ENCODE measurements at places on chromosomes 13 and 19. TPM values are rescaled to one million over a fixed set of nuclear protein-coding genes. Genes with fewer than 3 reads are reported as not detected.

The PCDH17 gene
- total RNA-seq, result 0.04 TPM

The CPB2 gene
- 0.13 TPM for total RNA-seq

The HIPK4 gene
- 0.09 TPM for total RNA-seq

The SGTA gene
- 110 TPM for total RNA-seq

The LIPE gene
- 0.27 TPM for total RNA-seq

The SIGLEC9 gene
- not detected for total RNA-seq

The CCDC70 gene
- not detected for total RNA-seq

- peaks cover 13% of the 10 kb centered on the region for H3K27me3 ChIP-seq
- H3K4me3 ChIP-seq, result no peak overlapping the region
- H3K27ac ChIP-seq, result no peak overlapping the region
- H3K4me1 ChIP-seq, result no peaks in the 10 kb centered on the region
- H3K36me3 ChIP-seq, result no peaks in the 10 kb centered on the region
- DNase-seq, result no peak
Observed at GRCh38 chr19:30712431-30713337, 340.5 kb downstream of the ZNF536 start.

GRCh38 chr19:54952591-54953344 is 5.4 kb upstream of the NLRP7 start:
- H3K36me3 ChIP-seq, result no peaks in the 10 kb centered on the region
- H3K4me3 ChIP-seq, result no peak overlapping the region
- peaks cover 8% of the 10 kb centered on the region for H3K4me1 ChIP-seq
- DNase-seq, result no peak

DNA sequence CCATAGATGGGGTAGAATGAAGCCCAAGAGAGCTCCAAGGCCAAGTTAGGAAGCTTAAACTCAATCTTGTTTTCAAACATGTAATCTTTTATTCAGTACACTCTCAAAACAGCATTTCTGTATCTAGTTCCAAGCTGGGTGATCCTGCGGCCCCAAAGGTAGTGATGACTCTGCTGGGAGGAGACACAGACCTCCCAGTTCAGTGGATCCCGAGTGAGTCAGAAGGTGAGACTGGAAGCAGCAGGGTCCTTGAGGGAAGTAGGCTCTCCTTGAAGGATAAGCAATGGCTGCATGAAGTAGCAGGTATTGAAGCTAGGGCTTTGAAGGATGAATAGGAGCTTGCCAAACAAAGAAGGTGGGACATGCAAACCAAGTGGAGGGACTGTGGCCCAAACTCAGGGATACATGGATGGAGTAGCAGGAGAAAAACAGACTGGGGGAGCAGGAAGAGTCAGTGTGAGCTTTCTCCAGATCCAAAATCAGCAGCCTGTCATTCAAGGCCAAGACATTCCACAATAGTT is 9.6 kb downstream of the TINCR start:
- DNase-seq, result no peak
- peaks cover 39% of the 10 kb centered on the region for H3K27me3 ChIP-seq
- H3K36me3 ChIP-seq, result no peaks in the 10 kb centered on the region
- H3K27ac ChIP-seq, result no peak overlapping the region
- H3K4me1 ChIP-seq, result no peaks in the 10 kb centered on the region
- H3K4me3 ChIP-seq, result no peak overlapping the region

DNA sequence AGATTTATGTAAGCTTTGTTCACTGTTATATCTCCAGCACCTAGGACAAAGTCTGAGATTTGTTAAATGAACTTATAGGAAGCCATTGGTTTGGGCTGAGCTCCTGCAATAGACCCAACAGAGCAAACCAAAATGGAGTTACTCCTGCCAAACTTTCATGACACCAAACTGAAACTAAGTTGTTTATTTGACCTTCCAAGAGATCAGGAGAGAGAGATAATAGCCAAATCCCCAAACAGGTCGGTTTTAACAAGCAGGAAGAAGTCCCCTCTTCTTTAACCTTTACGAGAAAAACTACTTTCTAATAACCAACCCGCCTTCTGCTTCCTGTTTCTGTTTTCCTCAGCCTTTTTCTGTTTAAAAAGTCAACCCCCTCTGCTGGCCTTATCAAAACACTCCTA is 54.9 kb upstream of the ATP12A start:
- no peaks in the 10 kb centered on the region for H3K27me3 ChIP-seq
- H3K4me3 ChIP-seq, result no peak overlapping the region
- H3K4me1 ChIP-seq, result peaks cover 5% of the 10 kb centered on the region
- no peak for DNase-seq

- peak overlapping the region; percentile 83 for H3K4me3 ChIP-seq
- no peaks in the 10 kb centered on the region for H3K36me3 ChIP-seq
- H3K27ac ChIP-seq, result peak overlapping the region; percentile 82
- DNase-seq, result no peak
- H3K4me1 ChIP-seq, result peaks cover 19% of the 10 kb centered on the region
Observed at GRCh38 chr13:42275098-42275471, 3.1 kb downstream of the AKAP11 start.

GRCh38 chr13:114078461-114079451 is 53.7 kb downstream of the RASA3 start:
- H3K27me3 ChIP-seq, result no peaks in the 10 kb centered on the region
- H3K4me3 ChIP-seq, result no peak overlapping the region
- H3K4me1 ChIP-seq, result no peaks in the 10 kb centered on the region
- H3K27ac ChIP-seq, result no peak overlapping the region

DNA sequence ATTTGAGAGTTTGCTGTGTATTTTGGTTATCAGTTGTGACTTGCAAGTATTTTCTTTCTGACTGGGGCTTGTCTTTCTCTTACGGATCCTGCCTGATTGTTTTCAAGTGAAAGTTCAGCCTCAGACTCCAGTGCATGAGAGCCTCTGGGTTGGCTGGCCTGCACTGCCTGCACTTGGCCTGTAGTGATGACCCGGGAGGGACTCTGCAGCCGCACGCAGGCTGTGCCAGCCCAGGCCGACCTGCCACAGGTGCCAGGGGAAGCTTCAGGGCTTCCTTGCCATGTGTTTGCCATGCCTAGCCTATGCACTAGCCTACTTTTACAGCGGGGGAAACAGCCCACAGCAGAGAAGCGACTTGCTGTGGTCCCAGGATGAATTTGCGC is 77.0 kb downstream of the KDM4B start:
- no peak for DNase-seq
- H3K36me3 ChIP-seq, result peaks cover 27% of the 10 kb centered on the region
- no peaks in the 10 kb centered on the region for H3K4me1 ChIP-seq

GRCh38 chr13:24129914-24130774 is 30.4 kb upstream of the SPATA13 start:
- H3K4me3 ChIP-seq, result no peak overlapping the region
- no peaks in the 10 kb centered on the region for H3K36me3 ChIP-seq
- H3K27ac ChIP-seq, result no peak overlapping the region
- DNase-seq, result no peak
- no peaks in the 10 kb centered on the region for H3K4me1 ChIP-seq

DNA sequence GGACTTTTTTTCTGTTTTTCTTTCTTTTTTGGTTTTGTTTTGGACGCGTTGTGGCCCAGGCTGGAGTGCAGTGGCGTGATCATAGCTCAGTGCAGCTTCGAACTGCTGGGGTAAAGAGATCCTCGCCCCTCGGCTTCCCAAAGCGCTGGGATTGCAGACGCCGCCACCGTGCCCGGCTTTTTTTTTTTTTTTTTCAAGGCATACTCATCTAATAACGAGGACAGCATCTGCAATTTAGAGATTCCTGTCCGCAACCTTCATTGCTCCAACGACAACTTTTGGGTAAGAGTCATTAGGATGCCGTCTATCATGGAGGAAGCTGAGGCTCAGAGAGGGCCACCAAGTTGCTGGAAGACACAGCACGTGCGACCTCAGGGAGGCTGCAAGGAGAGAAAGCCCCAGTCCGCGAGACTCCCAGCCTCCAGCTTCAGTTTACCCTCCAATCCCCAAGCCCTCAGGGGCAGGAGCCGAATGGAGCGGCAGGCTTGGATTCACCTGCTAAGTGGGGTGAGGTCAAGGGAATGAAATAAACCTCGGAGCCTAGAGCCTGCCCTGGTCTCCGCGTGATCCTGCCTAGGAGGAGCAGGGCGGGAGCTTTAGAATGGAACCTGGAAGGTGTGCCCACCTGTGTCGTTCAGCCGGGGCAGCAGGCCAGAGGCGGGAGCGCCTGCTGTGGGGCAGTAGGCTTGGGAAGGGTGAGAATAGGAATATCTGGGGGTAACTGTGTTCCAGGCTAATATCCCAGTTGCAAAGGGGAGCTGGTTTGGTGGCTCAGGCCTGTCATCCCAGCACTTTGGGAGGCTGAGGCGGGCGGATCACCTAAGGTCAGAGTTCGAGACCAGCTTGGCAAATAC is 676 bp upstream of the POLRMT start:
- H3K36me3 ChIP-seq, result peaks cover 30% of the 10 kb centered on the region
- H3K4me1 ChIP-seq, result peaks cover 2% of the 10 kb centered on the region
- DNase-seq, result no peak

GRCh38 chr13:28641600-28641926 is 17.4 kb upstream of the POMP start:
- DNase-seq, result no peak
- no peak overlapping the region for H3K4me3 ChIP-seq
- H3K4me1 ChIP-seq, result no peaks in the 10 kb centered on the region
- H3K27ac ChIP-seq, result no peak overlapping the region
- no peaks in the 10 kb centered on the region for H3K36me3 ChIP-seq
- H3K27me3 ChIP-seq, result no peaks in the 10 kb centered on the region

DNA sequence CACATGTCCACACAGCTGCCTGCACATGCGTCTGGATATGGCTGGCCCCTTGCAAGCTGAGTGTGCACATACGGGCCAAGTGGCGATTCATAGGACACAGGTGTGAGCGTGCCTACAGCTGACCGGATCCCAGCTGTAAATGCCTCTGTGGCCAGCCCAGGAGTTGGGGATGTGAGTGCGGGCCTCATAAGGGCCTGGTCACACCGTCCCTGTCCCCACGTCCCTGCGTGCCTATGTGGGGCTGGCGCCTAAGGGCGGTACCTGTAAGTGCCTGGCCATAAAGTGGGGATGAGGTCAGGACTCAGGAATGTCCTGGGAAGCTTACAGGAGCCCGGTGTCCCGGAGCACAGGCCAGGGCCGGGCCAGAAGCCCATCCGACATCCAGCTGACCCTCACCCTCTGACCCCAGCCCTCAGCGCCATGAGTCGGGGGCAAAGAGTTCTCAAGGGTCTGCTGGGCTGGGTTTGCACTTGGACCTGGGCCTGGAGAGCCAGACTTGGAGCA is 1.3 kb upstream of the ARHGAP45 start:
- H3K4me1 ChIP-seq, result peaks cover 82% of the 10 kb centered on the region
- no peaks in the 10 kb centered on the region for H3K27me3 ChIP-seq
- no peak for DNase-seq

GRCh38 chr13:23792680-23793079 is 96.5 kb downstream of the MIPEP start:
- no peak overlapping the region for H3K27ac ChIP-seq
- no peaks in the 10 kb centered on the region for H3K27me3 ChIP-seq
- no peaks in the 10 kb centered on the region for H3K36me3 ChIP-seq
- no peaks in the 10 kb centered on the region for H3K4me1 ChIP-seq
- no peak for DNase-seq

DNA sequence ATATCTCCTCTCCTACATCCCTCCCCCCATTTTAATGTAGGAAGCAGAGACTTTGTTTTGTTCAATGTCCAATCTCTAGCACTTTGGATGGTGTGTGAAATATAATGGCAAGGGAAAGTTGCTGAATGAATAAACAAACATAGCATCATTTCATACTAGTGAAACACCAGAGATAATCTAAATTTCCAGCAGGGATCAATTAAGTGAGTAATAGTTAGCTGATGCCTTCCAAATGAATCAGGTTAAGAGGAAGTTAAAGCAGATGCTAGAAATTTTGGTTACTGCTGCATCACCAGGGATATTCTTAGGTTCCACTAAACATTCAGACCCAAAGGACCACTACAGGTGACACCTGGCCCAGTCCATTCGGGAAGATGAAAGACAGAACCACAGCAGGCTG is 8.1 kb downstream of the MRPS31 start:
- H3K27me3 ChIP-seq, result no peaks in the 10 kb centered on the region
- H3K36me3 ChIP-seq, result peaks cover 40% of the 10 kb centered on the region
- DNase-seq, result no peak
- H3K4me3 ChIP-seq, result no peak overlapping the region
- no peaks in the 10 kb centered on the region for H3K4me1 ChIP-seq
